Inflammatory macrophage treated with lipopolysaccharide for 4 hours (primary cell): ENCODE measurements at places on chromosomes 16 and 17.
A peak's percentile ranks its signal among the peaks of the same experiment; 100 is the strongest.

DNA sequence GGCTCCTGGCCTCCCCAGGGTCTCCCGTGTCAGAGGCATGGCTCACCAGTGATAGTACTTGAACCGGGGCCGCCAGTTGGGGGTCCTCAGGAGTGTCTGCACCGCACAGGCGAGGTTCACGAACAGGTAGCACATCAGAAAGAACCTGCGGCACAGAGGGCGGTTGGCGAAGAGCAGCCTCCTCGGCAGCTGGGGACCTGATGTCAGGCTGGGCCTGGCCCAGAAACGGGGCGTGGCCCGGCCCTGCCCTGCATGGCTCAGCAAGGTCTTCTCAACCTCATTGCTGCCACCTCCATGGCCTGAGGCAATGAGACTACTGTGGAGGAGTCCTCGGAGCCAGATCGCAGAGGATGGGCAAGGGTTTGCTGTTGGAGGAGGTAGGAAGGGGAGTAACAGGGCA lies 4.1 kb upstream of the LCAT start:
- no peak for DNase-seq

GRCh38 chr17:77916703-77917481 lies 41.6 kb upstream of the TNRC6C start:
- DNase-seq: peak; percentile 93

DNA sequence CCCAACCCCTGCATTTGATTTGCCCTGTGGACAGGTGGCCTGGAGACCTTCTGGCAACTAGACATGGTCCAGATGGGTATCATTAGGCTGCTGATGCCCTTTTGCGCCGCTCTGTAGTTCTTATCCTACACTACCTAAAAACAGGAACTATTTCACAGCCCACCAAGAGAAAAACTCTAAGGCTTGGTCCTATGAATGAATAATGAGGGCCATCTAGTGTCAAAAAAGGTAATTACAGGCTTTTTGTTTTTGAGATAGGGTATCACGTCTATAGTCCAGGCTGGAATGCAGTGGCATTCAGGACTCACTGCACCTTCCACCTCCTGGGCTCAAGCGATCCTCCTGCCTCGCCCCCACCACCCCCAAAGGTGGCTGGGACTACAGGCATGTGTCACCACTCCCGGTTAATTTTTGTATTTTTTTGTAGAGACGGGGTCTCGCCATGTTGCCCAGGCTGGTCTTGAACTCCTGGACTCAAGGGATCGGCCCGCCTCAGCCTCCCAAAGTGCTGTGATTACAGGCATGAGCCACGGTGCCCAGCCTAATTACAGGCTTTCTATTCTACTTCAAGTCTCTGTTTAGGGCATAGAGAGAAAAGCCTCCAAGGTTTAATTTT lies 20.9 kb downstream of the COIL start:
- peak; percentile 82 for DNase-seq

DNA sequence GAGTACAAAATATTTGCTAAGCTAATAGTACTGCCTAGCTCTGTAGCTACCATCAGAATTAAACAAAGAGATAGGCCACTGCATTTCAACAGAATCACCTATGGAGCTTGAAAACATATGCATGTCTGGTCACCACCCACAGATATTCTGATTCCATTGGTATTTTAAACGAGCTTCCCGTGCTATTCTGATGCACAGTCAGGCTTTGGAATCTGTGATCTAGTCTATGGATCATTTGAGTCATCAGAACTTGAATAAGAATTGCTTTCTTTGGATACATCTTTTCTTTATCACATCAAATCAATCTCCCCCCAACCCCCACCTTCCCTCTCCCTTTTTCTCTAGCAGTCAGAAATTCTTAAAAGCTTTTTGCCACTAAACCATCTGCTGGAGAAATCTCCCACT lies 124.7 kb downstream of the NPIPB5 start:
- no peak for DNase-seq

DNA sequence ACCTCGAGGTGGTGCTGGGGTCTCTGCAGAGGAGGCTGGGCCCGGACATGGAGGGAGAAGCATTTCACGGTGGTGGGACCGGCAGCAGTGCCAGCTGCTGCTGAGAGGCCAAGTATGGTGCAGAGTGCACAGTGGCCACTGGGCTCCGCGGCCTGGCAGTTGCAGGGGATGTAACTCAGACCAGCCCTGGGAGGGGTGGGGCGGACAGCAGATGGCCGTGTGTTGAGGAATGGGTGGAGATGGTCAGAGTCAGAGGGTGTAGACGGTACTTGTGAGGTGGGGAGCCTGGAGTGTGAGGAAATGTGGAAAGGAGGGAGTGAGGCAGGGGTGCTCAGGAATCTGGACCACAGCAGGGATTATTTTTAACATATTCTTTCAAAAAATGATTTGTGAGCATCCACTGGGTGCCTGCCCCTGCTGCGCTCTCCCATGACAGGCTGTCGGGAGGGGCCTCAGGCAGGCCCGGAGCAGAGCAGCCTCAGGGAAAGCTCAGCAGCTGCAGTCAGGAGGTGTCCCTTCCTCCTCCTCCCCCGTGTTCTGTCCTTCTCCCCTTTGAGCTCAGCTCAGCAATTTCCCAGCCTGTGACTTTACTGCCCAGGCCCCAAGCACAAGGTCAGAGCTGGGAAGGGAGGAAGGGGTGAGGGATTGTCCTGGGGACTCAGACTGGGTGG lies 113.1 kb downstream of the RAP1GAP2 start:
- no peak for DNase-seq

GRCh38 chr17:31095236-31096105 lies 694 bp downstream of the NF1 start:
- peak; percentile 29 for DNase-seq

DNA sequence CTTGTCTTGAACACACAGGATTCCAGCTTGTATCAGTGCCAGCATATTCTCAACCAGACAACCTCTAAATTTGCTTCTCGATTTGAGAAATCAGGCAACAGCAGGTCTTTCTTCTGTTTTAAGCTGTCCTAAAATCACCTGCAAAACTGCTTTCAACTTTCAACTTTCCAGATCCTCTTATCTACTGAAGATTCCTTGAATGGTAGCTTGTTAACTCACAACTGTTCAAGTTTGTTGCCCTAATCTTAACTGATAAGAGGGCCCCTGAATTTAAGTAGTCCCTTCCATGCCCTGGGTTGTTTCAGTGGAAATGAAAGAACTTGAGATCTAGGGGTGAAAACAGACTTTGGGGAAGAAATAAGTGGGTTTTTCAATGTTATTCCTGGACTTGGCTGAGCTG lies 57.2 kb downstream of the CHD9 start:
- no peak for DNase-seq

DNA sequence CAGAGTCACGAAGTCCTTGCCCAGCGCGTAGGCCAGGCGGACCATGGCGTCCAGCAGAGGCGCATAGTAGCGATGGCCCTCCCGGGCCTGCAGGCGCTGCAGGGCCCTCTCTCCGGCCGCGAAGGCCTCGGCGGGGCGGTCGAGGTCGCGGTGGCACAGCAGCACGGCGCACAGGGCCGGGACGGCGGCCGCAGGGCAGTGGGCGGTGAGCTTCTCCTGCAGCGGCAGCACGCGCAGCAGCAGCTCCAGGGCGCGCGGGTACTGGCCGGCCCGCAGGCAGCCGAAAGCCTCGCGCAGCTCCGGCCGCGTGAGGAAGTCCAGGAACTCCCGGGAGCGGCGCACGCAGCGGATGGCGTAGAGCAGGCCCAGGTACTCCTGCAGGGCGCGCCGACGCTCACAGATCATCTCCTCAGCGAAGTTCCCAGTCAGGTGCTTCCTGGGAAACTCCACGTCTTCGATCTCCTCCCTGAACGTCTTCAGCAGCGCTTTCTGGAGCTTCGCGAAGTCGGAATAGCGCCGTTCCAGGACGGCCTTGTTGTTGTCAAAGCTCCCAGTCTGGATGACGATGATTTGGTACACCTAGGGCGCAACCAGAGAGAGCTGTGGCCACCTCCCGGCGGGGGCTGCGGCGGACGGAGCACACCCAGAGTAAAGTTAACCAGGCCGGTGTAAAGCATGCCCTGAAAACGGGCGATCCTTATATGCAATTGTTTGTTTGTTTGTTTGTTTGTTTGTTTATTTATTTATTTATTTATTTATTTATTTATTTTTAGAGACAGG lies 7.4 kb downstream of the SNX20 start:
- DNase-seq: no peak

- no peak for DNase-seq
Measured at GRCh38 chr16:48053418-48053745, 102.4 kb downstream of the ABCC12 start.

- DNase-seq: no peak
Measured at GRCh38 chr17:41494524-41494923, 4.8 kb upstream of the KRT36 start.

DNA sequence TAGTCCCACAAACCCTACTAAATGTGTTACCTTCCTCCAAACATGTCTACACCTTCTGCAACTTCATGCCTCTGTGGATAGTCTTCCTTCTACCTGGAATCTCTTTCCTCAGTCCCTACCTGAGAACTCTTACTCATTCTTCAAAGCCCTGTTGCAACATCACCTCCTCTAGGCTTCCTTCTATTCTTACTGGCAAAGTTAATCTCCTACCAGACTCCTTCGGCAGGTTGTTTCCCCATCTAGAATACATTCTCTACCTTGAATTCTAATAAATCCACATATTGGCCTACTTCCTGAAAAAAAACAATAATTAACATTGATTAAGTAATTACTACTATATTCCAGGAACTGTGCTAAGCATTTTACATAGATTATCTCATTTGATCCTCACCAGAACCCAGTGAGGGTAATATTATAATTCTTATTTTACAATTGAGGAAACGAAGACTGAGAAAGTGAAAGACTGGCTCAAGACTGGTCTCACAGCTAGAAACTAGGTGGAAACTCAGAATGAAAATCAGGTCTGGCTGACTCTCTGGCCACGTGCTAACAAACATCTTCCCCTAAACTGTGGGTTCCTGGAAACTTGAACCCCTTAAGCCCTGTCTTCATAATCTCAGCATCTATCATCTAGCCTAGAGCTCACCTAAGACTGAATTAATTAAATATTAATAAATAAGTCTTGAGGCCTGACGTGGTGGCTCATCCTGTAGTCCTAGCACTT lies 4.6 kb upstream of the STAT3 start:
- DNase-seq: no peak

DNA sequence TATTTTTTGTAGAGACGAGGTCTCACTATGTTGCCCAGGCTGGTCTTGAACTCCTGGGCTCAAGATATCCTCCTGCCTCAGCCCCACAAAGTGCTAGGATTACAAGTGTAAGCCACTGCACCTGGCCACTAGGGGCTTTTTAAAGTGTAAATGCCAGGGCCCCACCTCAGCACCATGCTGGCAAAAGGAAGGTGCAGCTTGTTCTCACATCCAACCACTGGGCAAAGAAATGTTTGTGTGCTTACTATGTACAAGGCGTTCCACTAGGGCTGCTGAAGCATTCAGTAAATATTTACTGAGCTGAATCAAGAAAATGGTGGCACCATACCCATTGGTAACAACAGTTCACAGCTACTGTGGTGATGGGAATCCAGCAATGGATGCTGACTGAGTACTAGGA lies 22.6 kb downstream of the COG1 start:
- DNase-seq: no peak

DNA sequence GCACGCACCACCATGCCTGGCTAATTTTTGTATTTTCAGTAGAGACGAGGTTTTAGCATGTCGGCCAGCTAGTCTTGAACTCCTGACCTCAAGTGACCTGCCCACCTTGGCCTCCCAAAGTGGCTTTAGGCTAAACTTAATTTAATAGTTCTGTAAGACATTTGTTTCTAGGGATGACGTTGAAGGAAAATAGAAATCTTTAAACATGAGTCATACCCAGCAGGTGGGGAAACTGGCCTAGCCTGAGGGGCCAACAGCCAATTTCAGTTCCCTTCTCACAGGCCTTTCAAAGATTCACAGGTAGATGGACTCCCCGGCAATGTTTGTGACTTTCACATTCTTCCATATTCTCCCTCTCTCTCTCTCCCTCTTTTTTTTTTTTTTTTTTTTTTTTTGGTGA lies 18.1 kb upstream of the ITPRIPL2 start:
- DNase-seq: peak; percentile 9

DNA sequence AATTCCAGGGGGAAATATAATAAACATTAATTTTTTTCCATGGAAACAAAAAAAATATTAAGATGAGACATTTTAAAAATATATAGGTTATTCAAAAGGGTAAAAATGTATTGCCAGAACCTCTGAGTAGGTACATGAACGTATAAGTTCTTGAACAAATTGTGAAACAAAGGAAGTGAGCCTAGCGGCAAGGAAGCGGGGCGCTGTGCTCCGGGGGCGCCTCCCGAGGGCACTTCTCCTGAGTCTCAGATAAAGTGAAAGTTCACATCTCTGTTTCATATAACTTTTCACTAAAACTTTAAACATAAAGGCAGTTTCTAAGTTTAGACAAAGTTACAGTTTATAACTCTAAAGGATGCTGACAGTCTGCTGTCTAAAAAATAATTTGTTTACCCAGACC lies 52.3 kb downstream of the TNRC6C start:
- DNase-seq: peak; percentile 6

DNA sequence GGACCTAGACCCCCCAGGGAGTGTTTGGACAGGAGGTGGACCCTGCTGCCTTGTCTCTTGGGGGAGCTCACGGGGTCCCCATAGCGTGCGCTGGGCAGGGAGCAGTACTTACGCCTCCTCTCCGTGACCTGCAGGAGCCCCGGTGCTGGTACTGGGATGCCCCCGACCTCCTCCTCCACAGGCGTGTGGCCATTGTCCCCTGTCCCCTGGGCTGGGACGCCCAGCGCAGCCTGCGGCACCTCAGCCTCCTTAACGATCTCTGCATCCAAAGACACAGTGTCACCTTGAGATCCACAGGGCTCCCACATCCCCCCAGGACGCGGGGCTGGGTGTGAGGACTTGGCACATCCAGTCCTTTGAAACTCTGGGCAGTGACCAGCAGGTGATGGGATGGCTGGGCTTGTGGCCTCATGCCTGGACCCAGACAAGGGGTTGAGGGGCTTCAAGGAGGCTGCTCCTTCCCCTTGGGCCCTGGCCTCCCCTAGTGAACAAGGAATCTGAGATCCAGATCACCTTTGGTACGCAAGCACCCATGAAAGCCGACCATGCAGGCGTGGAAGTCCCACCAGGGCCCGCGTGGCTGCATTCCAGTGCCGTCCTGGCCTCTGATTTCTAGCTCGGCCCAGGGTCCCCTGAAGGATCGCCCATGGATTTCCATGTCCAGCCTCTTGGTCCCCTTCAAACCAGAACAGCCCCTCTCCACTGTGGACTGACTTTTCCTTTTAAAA lies 9.9 kb downstream of the DBNDD1 start:
- DNase-seq: no peak
